CD4-positive, alpha-beta T cell (primary cell): ENCODE measurements at places on chromosomes 7 and 10.

DNA sequence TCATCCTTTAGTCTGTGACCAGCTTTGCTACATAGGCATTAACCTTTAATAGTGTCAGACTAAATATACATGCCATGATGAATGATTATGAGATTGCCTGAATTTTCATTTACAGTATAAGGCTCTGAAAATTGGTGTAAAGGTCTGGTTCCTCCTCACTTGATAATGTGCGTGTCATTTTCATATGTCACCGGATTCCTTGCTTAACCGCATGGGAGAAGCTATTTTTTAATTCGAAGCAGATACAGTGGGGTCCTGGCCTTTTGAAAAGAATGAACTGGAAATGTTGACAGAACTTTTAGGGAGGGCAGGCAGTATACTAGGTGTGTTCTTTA is 192.4 kb upstream of the SH2B2 start:
- no peak for DNase-seq

GRCh38 chr10:130250127-130250526 is 113.9 kb downstream of the GLRX3 start:
- no peak for DNase-seq

DNA sequence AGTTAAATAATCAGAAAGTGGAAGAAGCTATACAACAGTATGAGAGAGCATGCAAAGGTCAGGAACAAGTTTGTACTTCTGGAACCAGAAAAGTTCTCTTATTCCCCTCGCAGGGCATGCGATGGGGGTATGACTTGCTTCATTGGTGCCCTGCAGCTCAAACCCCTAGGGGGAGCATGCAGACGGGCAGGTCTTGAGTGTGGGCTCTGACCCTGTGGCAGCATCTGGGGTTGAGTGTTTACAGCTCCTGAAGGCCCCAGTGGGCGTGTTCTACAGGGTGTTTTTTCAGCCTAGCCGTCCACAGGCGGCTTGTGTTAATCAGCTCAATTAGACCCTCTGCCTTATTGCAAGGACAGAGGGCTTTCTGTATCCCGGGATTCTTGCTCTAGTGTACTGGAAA is 44.5 kb downstream of the KIF20B start:
- DNase-seq = no peak

GRCh38 chr10:21532694-21533466 is 1.2 kb upstream of the MLLT10 start:
- no peak for DNase-seq

GRCh38 chr10:120760253-120760652 is 90.9 kb upstream of the WDR11 start:
- no peak for DNase-seq

- no peak for DNase-seq
Observed at GRCh38 chr10:131825960-131826650, 74.7 kb upstream of the PPP2R2D start.
